ENCODE measurements at places on chromosomes 5 and 9. TPM values are rescaled to one million over a fixed set of nuclear protein-coding genes. Genes with fewer than 3 reads are reported as not detected.

Gene PTGS1
- total RNA-seq = 10.1 TPM

Gene PCDHA10
- total RNA-seq = not detected

Gene FAM81B
- total RNA-seq = not detected

Gene PDE6A
- 0.12 TPM for total RNA-seq

Gene ADCY2
- total RNA-seq = under 0.01 TPM

Gene KCNV2
- total RNA-seq = not detected

Gene CETN3
- 33.9 TPM for total RNA-seq

Gene NSUN2
- total RNA-seq = 20.6 TPM

Gene MLANA
- not detected for total RNA-seq

Gene ENHO
- 0.29 TPM for total RNA-seq

Gene ANXA6
- 273 TPM for total RNA-seq

Gene CCL21
- not detected for total RNA-seq

DNA sequence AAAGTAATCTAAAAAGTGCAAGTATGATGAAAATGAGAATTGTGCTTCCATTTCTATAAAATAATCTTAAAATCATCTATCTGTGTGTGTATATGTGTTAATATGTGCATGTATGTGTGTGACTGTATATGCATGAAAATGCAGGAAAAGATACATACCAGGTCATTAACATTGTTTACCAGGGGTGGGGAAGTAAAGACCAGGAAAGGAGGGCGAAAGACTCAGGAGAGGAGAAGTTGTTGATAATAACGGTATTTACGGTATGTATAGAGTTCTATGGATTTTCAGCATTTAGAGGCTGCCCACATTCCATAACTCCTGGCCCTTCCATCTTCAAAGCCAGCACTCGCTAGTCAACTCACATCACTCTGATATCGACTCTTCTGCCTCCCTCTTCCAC lies 111.0 kb upstream of the SPDL1 start:
- DNase-seq = no peak

- DNase-seq = peak; percentile 54
Observed at GRCh38 chr9:106956971-106957370, 94.0 kb downstream of the ZNF462 start.

DNA sequence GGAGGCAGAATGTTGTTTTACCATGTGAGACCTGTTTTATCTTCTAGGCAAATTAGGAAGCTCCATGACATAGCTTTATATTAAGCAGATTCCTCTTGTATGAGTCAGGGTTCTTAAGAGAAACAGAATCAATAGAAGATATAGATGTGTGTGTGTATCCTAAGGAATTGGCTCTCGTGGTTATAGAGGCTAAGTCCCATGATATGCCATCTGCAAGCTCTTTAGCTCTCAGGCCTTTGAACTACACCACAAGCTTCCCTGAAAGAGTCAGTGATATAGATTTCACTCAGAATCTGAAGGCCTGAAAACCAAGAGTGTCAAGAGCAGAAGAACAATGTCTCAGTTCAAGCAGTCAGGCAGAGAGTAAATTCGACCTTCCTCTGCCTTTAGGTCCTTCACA lies 365.8 kb upstream of the ZNF608 start:
- peak; percentile 55 for DNase-seq

DNA sequence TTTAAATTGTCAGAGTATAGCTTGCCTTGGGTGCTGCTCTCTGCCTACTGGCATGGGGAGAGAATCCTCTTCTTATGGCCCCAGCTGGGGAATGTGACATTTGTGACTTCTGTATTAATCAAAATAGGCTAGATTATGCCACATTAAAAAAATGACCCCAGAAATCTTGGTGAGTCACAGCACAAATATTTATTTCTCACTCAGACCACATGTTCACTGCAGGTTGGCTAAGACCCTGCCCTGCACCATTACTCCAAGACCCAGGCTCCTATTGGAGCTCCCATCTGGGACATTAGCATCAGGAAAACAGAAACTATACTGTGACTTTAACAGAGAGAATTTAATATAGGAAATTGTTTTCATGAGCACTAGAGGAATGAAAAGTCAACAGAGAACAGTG lies 16.6 kb upstream of the WHRN start:
- peak; percentile 51 for DNase-seq

- no peak for DNase-seq
Observed at GRCh38 chr5:149283626-149284480, 12.2 kb downstream of the AFAP1L1 start.

DNA sequence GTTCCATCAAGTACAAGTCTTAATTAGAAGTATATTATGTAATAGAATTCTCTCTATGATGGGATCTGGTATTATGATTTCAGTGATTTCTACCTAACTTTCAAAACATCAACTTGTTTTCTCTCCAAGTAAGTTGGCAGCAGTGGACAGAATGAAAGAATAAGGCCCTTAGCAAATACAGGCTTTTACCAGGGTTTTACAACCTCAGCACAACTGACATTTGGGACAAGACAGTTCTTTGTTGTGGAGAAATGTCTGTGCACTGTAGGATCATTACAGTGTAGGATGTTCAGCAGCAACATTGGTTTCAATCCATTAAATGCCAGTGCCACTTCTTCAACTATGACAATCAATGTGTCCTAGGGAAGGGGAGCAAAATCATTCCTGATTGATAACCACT lies 48.8 kb downstream of the MLANA start:
- DNase-seq = no peak

DNA sequence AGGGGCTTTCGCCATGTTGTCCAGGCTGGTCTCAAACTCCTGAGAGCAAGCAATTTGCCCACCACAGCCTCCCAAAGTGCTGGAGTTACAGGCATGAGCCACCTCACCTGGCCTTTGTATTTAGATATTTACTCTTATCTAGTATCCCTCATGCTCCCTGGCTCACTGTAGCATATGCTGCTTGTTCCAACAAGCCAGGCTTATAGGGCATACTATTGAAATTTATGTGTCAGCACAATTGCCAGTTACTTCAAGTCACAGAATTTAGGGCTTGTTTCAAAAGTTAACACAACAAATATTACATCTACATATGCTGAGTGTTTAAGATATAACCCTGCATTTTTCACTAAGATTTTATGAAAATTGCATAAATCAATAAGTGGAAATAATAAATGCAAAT lies 469.2 kb upstream of the ZNF608 start:
- DNase-seq = no peak

GRCh38 chr5:149015126-149015525 lies 47.7 kb downstream of the SH3TC2 start:
- DNase-seq = peak; percentile 91

DNA sequence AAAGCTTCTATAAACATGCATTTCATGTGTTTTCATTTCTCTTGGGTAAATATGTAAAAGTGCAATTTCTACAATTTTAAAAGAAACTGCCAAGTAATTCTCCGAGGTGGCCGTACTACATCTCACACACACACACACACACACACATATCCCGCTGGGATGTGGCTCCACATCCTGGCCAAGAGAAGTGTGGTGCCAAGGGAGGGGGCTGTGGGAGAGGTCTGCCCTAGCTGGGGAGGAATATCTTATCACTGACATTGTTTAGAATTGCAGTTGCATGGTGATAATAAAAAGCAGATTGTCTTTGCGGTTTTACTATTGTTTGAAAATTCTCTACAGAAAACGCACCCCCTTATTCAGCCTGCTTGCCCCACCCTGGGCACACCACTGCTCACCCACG lies 558.4 kb downstream of the BNC2 start:
- no peak for DNase-seq

- no peak for DNase-seq
Observed at GRCh38 chr5:177540438-177540837, 13.9 kb downstream of the FAM193B start.

DNA sequence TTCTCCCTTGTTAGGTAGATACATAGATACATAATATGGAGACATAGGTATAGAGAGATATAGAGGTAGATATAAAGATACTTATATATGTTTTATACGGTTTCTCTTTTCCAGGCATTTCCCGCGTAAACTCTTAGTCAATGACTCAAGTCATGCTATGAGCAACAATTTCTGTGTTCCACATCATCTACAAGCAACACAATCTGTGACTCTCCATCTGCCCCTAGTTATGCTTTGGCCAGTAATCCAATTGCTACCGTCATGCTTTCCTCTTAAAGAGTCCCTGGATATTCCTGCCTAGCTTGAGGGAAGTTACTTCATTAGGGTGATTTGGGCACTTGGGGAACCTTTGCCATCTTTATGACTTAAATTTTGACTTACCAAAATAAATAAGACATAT lies 129.0 kb upstream of the ADAMTS16 start:
- DNase-seq = peak; percentile 46

- DNase-seq = no peak
Observed at GRCh38 chr5:30100929-30101328, 1092.6 kb upstream of the CDH6 start.

DNA sequence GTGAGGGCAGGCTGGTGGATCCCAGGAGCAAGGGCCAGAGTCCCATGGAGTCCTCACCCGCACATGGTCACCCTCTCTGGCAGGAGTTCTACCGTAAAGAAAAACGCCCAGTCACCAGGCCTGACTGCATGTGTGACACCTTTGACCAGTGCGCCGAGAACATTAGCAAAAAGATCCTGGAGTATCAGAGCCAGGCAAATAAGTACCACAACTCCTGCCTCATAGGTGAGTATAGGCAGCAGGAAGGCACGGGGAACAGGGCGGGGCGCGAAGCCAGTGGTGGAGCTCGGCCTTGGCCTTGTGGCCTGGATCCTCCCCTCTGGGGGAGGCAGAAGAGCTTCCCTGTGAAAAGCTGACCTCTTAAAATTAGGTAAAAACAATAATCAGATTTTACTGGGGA lies 45.4 kb upstream of the TDRD7 start:
- no peak for DNase-seq

- DNase-seq = peak; percentile 18
Observed at GRCh38 chr5:111901296-111901695, 144.3 kb upstream of the NREP start.

DNA sequence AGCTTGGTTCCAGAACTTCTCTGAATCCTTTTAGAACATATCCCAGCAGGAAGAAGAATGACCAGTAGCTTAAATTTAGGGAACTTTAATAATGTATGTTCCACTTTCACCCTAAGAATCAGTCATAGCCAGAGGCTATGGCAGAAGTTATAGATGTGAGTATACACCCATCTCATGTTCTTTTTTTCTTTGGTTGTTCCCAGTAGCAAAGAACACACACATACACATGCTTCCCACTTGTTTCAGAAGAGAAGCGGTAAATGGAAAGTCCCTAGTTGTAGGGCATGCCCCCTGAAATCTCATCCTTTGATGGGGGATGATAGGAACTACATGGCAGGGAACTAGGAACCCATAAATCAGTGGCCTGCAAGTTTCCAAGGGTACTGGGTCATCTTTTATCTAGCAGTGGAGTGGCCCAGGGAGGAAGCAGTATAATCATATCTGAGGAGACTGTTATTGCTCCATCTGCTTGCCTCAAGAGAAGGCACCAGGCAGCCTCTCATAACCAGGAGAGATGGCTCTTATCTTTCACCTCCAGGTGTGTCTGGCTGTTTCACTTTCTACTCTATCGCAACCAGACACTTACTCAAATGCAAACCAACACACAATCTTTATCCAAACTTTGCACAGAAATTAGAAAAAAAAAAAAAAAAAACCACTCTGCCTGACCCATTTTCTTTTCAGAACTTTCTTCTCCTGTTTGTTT lies 109.5 kb downstream of the SNCAIP start:
- no peak for DNase-seq

DNA sequence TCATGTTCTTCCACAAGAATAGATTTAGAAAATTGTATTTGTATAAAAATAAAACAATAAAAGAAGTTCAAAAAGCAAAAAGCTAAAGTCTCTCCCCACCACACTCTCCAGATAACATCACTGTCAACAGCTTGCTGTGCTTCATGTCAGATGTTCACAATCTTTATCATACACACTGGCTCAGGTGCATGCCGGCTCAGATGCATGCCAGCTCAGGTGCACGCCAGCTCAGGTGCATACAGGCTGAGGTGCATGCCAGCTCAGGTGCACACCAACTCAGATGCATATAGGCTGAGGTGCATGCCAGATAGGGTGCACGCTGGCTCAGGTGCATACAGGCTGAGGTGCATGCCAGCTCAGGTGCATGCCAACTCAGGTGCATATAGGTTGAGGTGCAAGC lies 26.5 kb downstream of the SEMA4D start:
- DNase-seq = no peak

GRCh38 chr9:21751998-21752397 lies 50.4 kb upstream of the MTAP start:
- DNase-seq = no peak

- DNase-seq = no peak
Observed at GRCh38 chr5:8525819-8526218, 656.9 kb downstream of the MTRR start.

DNA sequence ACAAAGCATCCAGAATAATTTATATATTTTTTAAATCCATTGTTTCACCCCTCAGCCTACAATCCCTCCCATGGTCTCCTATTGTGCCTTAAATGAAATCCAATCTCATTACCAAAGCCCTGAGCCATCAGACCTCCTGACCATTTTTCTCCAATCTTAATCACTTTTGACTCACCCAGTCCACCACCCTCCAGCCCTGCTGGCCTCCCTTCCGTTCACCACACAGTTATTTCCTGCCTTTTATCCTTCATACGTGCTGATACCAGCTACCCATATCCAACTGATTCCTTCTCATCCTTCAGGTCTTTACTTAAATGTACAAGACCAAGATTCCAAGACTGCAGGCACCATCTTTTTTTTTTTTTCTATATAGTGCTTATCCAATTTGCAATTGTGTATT lies 1026.7 kb upstream of the DMAC1 start:
- DNase-seq = peak; percentile 12

GRCh38 chr5:9316041-9316440 lies 229.8 kb downstream of the SEMA5A start:
- no peak for DNase-seq

- DNase-seq = no peak
Observed at GRCh38 chr9:127974769-127975261, 6.0 kb downstream of the EEIG1 start.

DNA sequence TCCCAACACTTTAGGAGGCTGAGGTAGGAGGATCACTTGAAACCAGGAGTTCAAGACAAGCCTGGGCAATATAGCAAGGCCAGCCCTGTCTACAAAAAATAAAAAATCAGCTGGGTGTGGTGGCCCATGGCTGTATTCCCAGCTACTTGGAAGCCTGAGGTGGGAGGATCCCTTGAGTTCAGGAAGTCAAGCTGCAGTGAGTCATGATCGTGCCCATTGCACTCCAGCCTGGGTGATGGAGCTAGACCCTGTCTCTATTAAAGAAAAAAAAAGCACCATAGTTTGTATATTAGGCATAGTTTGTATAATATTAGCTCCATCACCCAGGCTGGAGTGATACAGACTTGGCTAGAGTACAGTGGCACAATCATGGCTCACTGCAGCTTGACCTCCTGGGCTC lies 9.6 kb upstream of the NME5 start:
- DNase-seq = peak; percentile 80

DNA sequence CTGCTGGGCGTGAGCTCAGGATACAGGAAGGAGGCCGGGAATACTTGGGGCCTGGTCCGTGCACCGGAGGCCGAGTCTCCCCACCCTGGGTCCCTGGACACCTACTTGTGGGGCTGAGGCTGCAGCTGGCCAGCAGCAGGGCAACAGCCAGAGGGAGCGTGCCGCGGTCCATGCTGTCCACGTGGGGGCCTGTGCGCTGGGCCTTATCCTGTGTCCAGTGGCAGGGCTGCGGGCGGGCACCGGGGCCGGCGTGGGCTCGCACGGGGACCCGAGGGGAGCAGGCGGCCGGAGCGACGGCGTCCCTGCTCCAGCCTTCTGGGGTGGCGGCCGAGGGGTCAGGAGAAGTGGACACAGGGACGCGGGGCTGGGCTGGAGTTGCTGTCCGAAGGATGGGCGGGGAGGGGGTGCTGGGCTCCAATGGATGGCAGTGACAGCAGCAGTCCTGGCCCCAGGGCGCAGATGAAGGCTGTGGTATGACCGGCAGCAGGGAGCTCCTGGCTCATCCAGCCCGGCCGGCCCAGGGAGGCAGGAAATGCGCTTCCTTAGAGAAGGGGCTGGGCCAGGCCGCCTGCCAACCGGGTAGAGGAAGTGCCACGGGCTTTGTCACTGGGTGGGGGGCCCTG lies at the start of gene ENG:
TSS of gene ENG (minus strand) at position 475 of the 623 bp plus-strand sequence. CDS start at position 172, 303 bp downstream.
- peak; percentile 82 for DNase-seq
